ENCODE measurements at places on chromosomes 5 and 9.

- no peak for DNase-seq
Measured at GRCh38 chr9:22238809-22239684, 207.6 kb upstream of the DMRTA1 start.

DNA sequence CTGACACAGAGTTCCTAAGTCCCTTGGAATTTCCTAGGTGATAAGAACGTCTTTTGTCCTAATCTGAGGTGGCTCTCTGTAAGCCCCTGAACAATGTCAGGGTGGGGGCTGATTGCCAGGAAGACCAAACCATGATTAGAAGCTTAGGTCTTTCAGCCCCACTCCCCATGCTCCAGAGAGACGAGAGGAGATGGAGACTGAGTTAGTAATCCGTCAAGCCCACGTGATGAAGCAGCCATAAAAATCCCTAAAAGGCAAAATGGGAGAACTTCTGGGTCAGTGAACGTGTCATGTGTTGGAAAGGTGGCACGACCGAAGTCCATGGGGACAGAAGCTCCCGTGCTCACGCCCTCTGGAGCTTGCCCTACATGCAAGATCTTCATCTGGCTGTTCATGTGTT lies 85.6 kb downstream of the RAD23B start:
- no peak for DNase-seq

DNA sequence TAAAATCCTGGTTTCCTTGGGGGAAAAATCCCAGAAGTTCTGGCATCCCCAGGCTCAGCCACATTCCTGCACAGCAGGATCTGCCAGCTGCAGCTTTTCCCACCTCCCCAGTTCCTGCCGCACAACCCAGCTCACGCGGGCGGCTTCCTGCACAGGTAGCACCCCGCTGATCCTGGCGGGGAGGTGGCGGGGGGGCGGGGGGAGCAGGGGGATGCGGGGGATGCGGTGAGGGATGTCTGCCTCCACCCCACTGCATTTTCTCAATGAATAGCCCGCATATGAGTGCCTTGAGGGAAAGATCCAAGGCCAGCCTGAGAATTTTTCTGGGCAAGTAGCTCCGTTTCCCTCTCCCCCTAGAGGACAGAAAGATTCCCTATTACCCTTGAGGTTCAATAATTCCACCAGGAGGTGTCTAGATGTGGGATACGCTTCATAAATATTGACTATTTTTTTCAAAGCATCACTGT lies 21.1 kb downstream of the GFPT2 start:
- DNase-seq = no peak

DNA sequence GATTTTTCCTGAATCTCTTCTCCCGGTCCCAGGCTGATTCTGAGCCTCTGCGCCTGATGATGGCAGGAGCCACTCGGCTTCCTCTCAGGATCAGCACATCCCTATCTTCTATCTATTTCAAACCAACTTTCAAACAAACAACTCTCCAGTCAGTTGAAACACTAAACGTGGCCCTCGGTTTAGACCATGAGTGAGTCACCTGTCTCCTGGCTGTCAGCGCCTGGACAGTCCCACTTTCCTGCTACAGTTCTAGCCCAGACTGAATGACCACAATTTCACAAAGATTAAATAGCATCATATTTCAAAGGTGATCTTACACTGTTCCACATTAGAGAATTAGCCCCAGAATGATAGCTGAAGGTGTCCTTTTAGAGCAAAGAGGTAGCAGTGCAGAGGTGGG lies 6.2 kb downstream of the SLC6A19 start:
- DNase-seq = no peak

DNA sequence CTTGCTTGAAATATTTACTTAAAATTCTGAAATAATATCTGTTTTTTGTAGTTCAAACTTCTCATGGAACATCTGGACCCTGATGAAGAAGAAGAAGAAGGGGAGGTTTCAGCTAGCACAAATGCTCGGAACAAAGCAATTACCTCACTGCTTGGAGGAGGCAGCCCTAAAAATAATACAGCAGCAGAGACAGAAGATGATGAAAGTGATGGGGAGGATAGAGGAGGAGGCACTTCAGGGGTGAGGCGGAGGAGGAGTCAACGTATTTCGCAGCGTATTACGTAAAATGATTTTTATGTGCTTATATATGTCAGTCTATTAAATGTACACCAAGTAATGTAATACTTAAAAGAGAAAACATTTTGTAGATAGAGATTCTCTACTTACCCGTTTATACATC lies 185.4 kb downstream of the CPLANE1 start:
- no peak for DNase-seq

GRCh38 chr5:131068893-131069643 lies 96.0 kb downstream of the HINT1 start:
- DNase-seq = peak; percentile 32

GRCh38 chr9:98860871-98861293 lies 53.4 kb downstream of the GALNT12 start:
- DNase-seq = no peak

DNA sequence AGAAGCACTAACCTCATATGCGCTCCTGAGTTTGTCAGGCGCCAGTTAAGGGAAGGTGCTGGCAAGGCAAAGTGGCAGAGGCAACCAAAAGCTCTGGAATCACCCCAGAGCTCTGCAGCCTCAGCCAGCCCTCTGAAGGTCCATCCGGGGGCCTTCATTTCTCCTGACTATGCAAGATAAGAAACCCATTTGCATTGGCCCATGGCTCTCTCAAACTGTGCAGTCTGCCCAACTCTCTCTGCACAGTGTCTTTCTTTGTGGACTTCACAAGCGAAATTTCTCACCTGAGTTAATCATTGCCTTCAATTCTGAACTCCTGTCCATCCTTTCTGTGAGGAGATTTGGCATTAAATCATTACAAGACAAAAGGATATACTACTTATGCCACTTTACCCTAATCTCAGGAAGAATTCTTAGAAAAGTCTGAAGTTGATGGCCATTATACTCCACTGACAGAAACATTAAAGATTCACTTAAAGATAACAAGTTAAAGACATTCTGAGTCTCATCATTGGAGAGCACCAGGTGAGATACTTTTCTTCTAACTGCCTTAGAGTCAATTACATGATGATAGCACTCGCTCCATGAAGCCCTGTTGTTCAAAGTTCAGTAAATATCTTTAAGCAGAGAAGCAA lies 235.6 kb downstream of the SPOCK1 start:
- DNase-seq = no peak

DNA sequence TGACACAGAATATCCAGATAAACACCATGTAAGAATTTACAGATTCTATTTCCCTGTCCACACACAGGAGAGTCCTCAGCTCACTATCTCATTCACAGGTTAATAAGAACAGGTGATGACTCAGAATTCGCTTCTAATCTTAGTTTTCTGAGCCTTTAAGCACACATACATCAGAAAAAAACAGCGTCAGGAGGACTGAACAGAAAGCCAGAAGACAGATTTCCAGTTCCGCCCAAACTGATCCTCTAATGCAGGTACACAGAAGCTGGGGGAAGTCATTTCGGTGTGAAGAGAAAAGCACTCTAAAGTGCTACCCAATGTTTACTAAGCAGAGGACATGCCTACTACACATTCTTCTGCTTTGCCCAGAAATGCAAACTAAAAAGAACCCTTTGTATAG lies 1.6 kb downstream of the CEMIP2 start:
- DNase-seq = no peak

DNA sequence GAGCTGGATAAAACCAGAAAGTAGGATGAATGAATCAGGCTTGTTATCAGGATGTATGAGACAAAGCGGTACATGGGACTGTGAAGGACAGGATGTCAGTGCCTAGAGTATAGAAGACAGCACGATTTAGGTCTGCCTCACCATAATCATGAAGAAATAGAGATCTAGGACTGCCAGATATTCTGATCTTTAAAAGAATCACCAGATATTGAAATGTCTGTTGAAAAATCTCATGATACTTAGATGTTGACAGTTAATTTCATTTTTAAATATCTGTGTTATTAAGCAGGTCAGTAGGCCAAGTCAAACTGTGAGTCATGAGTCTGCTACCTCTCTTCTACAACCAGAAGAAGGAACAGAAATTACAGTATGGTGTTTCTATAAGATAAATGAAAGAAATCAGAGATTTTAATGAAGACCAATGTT lies 65.0 kb downstream of the ST8SIA4 start:
- DNase-seq = no peak

DNA sequence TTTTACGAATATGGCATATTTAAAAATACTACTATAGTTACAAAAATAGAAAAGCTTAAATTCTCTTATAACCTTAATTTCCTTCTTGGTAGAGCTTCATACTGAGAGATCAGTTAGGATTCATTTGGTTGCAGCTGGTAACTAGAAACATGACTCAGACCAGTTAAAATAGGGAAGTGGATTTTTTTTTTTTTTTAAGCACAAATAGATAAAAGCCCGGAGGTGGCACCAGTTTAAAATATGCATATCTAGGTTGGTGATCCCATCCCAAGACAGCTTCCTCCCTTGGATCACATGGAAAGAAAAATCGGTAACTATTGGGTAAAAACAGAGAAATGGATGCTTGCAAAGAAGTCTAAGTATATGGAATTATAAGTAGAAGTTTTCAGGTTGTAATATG lies 1634.3 kb downstream of the MAT2B start:
- no peak for DNase-seq

DNA sequence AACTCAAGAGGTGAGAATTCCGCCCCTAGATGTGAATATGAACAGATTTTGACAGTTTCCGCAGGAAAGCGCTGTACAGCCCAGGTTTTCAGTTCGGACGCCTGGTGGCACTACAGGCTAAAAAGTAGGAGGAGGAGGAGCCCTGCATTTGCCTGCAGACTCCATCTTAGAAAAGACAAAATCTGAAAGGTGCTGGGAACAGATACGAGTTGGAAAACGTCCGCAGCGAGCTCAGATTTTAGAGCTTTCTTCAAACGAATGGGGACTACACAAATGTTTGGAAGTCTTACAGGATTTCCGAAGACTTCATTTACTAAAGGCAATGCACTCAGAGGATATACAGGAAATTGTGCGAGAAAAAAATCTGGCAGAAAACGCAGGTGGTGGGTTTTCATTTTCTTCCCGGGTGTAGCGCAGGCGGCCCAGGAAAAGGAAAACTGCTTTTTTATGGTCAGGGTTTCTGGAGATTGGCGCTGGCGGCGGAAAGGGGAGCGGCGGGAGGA lies 9.9 kb upstream of the PCDHB2 start:
- DNase-seq = no peak

- no peak for DNase-seq
Measured at GRCh38 chr9:134968823-134969090, 51.0 kb upstream of the FCN1 start.

DNA sequence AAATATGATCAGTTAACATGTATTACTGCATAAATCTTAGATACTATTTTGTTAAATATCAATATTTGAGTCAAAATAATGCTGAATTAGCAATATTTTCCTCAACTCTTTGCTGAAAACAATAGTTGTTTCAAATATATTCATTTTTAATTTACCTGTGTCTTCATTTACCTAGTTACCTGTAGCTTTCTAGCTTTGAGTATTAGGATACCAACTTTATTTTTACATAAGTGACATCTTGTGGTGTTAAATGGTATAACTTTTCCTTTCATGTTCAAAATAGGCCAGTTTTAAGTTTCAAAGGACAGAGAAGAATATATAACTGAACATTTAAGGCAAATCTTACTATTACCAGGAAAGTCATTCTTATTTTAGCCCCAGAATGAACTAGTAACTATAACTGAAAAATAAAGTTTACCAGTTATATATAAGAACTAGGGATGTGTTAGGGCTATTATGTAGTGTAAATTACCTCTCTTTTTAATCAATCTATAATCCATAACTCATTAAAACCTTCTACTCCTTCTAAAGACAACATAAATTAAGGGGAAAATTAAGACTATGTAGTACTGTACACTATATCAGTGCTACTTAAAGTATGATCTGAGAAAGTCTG lies 25.3 kb downstream of the AP3B1 start:
- DNase-seq = no peak

DNA sequence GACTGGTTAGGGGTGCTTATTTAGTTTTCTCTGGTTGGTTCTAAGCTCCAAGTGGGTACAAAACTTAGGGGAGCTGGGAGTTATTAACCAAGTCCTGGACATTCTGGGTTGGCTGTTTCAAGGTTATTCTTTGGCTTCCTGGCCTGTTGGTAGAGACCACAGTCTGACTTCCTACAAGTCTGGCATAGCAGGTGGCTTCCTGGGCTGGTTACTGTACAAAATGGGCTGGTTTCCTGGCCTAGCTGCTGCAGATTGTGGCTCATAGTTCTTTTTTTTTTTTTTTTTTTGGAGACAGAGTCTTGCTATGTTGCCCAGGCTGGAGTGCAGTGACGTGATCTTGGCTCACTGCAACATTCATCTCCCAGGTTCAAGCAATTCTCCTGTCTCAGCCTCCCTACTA lies 46.3 kb upstream of the BARHL1 start:
- DNase-seq = no peak

DNA sequence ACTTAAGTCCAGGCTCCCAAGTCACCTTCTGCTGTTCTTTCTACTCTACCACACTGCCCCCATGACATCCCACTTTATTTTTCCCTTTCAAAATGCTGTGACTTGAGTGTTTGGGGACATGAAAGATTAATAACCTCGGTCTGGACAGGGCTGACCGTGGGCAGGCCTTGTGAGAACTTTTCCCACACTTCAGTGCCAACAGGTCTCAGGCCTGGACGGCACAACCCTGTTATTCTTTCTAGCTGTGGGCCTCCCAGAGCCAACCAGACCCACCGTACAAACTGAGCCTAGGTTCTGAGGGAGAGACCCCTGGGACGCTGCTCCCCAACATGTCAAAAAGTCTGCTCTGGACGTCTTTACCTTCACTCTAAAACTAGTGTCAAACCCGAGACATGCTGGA lies 153.4 kb downstream of the CEP120 start:
- no peak for DNase-seq

DNA sequence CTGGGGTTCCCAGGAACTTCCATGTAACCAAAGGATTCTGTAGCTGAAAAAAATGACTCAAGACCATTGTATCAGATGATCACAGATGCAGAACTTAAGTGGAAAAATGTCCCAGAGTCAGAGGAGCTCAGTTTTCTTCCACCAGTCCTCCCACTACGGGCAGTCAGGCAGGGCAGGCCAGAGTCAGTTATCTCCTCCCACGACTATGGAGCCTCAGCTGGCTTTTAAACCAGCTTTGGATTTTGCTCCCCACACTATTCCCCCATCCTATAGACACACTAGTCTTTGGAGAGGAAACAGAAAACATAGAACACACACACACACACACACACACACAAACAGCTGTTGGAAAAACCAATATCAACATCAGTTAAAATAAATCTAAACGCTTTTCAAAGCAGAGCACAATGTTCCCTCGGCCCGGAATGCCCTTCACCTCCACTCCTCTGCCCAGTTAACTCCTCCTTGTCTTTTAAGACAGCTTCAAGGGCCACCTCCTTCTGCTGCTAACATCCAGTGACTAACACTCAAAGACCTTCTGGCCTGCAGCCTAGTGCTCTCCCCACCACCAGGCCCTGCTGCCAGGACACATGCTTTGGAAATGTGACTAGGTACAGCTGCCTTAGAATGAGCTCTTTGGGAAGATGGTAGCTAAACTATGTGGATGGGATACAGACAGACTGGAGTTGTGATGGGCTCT lies 56.8 kb downstream of the NIPAL4 start:
- no peak for DNase-seq
